ENCODE measurements at places on chromosomes 16 and 17. TPM values are rescaled to one million over a fixed set of nuclear protein-coding genes. Genes with fewer than 3 reads are reported as not detected.

GRCh38 chr16:15547768-15548096, 95.2 kb downstream of the MARF1 start:
- no peak for DNase-seq
- no peaks in the 10 kb centered on the region for H3K36me3 ChIP-seq
- H3K4me1 ChIP-seq: peaks cover 11% of the 10 kb centered on the region
- H3K4me3 ChIP-seq: no peak overlapping the region

GRCh38 chr17:78979780-78980623, at the start of gene LGALS3BP:
Gene LGALS3BP, minus strand, starts transcription at chr17:78979923. Its CDS starts 2,732 bp downstream, at chr17:78977191.
- H3K4me1 ChIP-seq: peaks cover 4% of the 10 kb centered on the region
- DNase-seq: peak; percentile 24
- H3K36me3 ChIP-seq: no peaks in the 10 kb centered on the region
- peak within 1 kb of the TSS; percentile 80 for H3K27ac ChIP-seq
- H3K27me3 ChIP-seq: no peaks in the 10 kb centered on the region

DNA sequence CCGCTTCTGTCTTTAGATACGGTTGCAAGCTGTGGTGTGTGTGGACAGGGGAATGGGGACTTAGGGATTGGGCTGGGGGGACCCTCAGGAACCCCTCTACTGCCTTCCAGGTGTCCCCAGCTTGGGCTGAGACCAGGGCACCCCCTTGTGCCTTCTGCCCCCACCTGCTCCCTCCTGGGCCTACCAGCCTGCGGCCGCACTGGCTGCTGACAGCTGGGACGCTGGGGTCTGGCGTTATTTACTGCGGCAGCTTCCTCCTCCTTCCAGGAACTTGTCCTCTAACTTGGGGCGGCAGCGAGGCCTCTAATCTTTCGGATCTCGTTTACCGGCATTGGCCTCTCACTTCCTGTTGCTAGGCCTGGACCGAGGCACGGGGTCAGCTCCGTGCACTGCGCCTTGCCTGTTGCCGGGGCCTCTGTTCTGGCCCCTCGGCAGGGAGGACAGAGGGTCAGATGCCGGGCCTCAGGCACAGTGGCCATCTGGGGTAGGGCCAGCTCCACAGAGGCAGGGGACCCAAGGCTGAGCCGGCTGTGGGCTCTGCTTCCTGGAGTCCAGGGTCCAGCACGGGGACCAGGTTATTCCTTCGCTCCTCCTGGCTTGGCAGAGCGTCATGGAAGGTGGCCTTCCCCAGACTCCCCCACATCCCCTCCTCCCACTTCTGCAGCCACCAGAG, 31.8 kb downstream of the TMEM235 start:
- H3K27me3 ChIP-seq: no peaks in the 10 kb centered on the region
- H3K4me3 ChIP-seq: no peak overlapping the region
- H3K36me3 ChIP-seq: no peaks in the 10 kb centered on the region
- peak overlapping the region; percentile 84 for H3K27ac ChIP-seq

GRCh38 chr16:27928542-27928941, 135.0 kb downstream of the GSG1L start:
- H3K36me3 ChIP-seq: no peaks in the 10 kb centered on the region
- H3K27ac ChIP-seq: no peak overlapping the region
- H3K4me3 ChIP-seq: no peak overlapping the region
- H3K4me1 ChIP-seq: no peaks in the 10 kb centered on the region
- H3K27me3 ChIP-seq: no peaks in the 10 kb centered on the region

DNA sequence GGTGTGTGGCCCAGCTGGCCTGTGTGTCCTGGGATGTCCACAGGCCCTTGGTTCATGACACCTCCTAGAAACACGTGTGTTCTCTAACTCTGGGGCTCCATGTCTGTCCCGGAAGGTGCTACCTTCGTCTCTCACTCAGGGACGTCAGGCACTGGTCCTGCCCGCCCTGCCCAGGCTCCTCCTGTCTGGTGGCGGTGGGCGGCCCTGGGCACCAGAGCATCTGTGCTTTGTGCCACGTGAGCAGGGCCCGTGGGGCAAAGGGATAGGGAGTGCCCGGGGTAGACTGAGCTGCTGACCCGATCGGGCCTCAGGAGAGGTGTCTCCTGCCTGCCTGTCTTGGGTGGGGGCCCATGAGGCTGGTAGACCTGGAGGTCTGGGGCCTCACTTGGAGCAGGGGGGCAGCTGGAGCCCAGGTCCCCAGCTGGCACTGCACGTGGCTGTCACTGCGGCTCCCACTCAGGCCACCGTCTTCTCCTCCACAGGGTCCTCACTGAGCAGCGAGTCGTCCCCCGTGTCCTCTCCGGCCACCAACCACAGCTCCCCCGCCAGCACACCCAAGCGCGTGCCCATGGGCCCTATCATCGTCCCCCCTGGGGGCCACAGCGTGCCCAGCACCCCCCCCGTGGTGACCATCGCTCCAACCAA, 35.1 kb downstream of the GSE1 start:
- H3K36me3 ChIP-seq: peaks cover 7% of the 10 kb centered on the region
- H3K4me1 ChIP-seq: peaks cover 9% of the 10 kb centered on the region
- DNase-seq: no peak

DNA sequence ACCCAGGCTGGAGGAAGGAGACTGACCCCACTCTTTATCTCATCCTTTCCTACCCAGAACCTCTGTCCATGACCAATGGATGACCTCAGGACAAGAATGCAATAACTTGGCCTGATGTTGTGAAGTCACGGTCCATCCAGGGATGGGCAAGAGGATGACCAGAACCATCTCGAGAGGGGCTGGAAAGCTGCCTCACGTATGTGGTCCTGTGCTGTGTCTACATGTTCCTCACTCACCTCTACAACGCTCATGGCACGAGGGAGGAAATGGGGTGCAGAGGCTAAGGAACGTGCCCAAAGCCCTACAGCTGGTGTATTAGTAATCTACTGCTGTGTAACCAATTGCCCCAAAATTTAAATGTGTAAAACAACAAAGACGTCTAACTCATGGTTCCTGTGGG, 7.3 kb upstream of the KCTD5 start:
- peak overlapping the region; percentile 26 for H3K4me3 ChIP-seq
- H3K4me1 ChIP-seq: peaks cover 19% of the 10 kb centered on the region
- H3K27ac ChIP-seq: no peak overlapping the region
- H3K36me3 ChIP-seq: peaks cover 27% of the 10 kb centered on the region
- no peak for DNase-seq

DNA sequence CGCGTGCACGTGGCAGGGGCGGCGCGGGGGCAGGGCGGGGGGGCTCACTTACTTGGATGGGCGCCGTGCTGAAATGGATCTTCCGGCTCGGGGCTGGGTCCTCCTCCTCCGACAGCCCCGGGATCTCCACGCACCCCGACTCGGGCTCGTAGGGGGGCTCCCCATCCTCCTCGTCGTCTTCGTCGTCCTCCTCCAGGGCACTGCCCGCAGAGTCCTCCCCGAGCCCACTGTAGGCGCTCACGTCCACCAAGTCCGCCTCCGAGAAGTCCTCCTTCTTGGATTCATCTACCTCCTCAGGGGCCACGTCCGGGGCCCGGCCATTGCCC, 1.4 kb downstream of the PPP1R9B start:
- no peak for DNase-seq
- peak overlapping the region; percentile 93 for H3K27ac ChIP-seq
- peak overlapping the region; percentile 95 for H3K4me3 ChIP-seq
- no peaks in the 10 kb centered on the region for H3K27me3 ChIP-seq

GRCh38 chr16:66690106-66690847, 6.3 kb downstream of the CMTM4 start:
- no peak for DNase-seq
- peaks cover 9% of the 10 kb centered on the region for H3K4me1 ChIP-seq
- no peak overlapping the region for H3K27ac ChIP-seq
- no peak overlapping the region for H3K4me3 ChIP-seq
- H3K36me3 ChIP-seq: no peaks in the 10 kb centered on the region

DNA sequence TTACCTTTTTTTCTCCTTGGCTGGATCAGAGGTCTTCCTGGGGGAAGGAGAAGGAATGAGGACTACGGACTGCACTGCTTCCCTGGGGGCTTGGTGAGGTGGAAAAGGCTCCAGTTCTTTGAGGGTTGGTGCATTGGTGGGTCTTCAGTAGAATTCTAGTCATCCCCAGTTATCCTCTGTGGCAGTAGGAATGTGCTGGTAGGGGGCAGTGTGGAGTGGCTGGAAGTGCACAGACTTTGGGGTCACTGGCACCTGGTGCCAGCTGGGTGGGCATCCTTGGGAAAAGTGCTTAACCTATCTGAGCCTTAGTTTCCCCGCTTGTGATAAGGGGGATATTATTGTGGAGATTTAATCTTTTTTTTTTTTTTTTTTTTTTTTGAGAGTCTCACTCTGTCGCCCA, 6.3 kb downstream of the TAC4 start:
- peaks cover 4% of the 10 kb centered on the region for H3K4me1 ChIP-seq
- DNase-seq: no peak
- no peaks in the 10 kb centered on the region for H3K27me3 ChIP-seq
- no peak overlapping the region for H3K27ac ChIP-seq
- H3K36me3 ChIP-seq: peaks cover 4% of the 10 kb centered on the region

DNA sequence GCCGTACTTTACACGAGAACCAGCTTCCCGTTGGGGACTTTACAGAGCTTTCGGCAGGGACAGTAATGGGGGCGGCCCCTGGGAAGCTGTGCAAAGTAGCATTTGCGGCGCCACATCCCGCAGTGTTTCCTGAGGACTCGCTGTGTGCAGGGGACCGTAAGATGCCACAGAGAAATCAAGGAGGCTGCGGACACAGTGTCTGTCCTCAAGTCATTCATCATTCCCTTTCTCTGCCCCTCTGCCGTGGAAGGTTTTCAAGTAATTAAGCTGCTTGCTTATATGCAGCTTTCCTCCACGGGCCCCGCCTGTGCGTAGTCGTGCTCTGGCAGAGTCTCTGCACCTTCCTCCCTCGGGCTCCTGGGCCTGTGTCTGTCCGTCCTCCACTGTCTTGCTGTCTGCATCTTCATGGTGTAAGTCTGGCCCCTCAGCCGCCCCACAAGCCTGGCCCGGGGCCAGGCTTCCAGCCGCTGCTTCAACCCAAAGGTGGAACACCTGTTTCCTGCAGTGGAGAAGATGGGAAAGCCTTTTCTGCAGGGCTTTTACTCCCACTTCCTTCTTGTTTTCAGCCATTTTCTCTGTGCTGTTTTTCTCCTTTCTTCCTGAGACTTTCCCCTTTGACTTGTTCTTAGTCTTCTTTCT, 216.9 kb upstream of the CHMP6 start:
- no peak for DNase-seq
- H3K4me1 ChIP-seq: peaks cover 65% of the 10 kb centered on the region
- H3K4me3 ChIP-seq: peak overlapping the region; percentile 65
- H3K27ac ChIP-seq: peak overlapping the region; percentile 85
- H3K36me3 ChIP-seq: peaks cover 68% of the 10 kb centered on the region

DNA sequence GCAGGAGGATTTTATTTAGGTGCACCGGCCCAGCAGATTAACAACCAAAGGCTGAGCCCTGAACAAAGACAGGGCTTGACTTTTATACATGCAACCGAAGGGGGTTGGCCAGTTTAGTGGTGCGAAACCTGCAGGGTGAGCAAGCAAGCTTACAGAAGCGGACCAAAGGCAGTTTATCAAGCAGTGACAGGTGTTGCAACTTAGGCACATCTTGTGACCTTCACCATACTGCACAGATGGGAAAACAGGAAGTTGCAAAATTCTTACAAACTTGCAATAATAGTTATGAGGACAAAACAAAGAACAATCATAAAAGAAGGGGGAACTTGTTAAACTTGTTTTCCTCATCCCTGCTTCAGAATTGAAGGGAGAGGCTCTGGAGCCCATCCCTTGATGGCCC, 1265.1 kb downstream of the CDH8 start:
- H3K36me3 ChIP-seq: no peaks in the 10 kb centered on the region
- no peaks in the 10 kb centered on the region for H3K4me1 ChIP-seq
- no peaks in the 10 kb centered on the region for H3K27me3 ChIP-seq
- no peak overlapping the region for H3K27ac ChIP-seq
- DNase-seq: no peak
- H3K4me3 ChIP-seq: no peak overlapping the region

GRCh38 chr17:7586673-7587419, 3.0 kb downstream of the SOX15 start:
- no peak for DNase-seq
- no peak overlapping the region for H3K27ac ChIP-seq
- H3K36me3 ChIP-seq: peaks cover 67% of the 10 kb centered on the region
- H3K4me1 ChIP-seq: peaks cover 16% of the 10 kb centered on the region
- H3K27me3 ChIP-seq: no peaks in the 10 kb centered on the region
- H3K4me3 ChIP-seq: no peak overlapping the region

DNA sequence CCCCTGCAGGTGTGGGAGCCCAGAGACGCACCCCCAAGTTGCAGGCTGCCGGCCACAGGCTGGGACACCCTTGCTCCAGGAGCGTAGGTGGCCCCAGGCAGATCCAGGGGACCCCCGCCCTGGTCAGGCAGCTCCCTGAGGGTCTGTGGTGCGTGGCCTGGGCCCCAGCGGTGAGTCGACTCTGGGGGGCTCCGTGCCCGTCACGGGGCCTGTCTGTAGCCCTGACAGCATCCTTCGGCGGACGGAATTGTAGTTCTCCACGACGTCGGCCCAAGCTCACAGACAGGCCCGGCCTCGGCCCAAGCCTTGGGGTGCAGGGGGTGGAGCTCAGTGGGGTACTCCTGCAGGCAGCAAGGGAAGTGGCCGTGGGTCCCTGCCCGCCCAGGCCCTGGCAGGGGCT, 82.9 kb downstream of the LMF1 start:
- DNase-seq: no peak
- no peaks in the 10 kb centered on the region for H3K4me1 ChIP-seq
- no peaks in the 10 kb centered on the region for H3K27me3 ChIP-seq

DNA sequence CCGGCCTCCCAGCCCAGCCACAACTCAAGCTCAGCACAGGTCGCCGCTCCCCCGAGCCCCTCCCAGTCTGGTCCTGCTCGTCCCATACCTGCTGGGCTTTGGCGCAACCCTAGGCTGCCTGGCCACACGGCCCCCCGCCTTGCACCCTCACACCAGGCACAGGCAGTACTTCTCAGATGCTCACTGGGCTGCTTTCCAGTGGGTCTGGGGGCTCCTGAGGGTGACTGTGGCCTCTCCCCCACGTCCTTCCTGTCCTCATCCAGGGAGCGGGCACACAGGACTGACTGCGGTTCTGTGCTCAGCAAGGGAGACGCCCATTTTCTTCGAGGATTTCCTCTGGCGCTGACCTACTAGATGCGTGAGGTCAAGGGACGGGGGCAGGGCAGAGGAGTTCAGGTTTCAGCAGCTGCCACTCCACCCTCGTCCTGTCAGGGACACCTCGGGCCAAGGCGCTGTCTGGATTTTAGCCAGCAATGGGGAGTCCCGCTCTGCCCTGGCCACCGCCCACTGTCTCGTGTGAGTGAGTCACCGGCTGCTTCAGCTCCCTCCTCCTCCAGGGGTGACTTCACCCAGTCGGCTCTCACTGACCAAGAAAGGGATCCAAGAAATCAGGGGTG, 115.8 kb downstream of the NPIPB11 start:
- no peaks in the 10 kb centered on the region for H3K27me3 ChIP-seq
- peaks cover 6% of the 10 kb centered on the region for H3K4me1 ChIP-seq
- peak; percentile 48 for DNase-seq
- H3K27ac ChIP-seq: no peak overlapping the region
- H3K36me3 ChIP-seq: no peaks in the 10 kb centered on the region

The CPHXL2 gene
- total RNA-seq: not detected

The RAMP2 gene
- not detected for total RNA-seq

The ZSCAN10 gene
- total RNA-seq: not detected

The TPSAB1 gene
- not detected for total RNA-seq

The IGSF6 gene
- total RNA-seq: not detected

The KRTAP4-9 gene
- total RNA-seq: not detected

The EVI2A gene
- total RNA-seq: 20.7 TPM

The RAB11FIP4 gene
- total RNA-seq: 20.8 TPM

The CES5A gene
- total RNA-seq: not detected

The KRTAP4-3 gene
- not detected for total RNA-seq
